ENCODE measurements at places on chromosomes 13 and 19. TPM values are rescaled to one million over a fixed set of nuclear protein-coding genes. Genes with fewer than 3 reads are reported as not detected.

ZNF417 gene
- total RNA-seq = 16.5 TPM

CNN1 gene
- not detected for total RNA-seq

SEMA6B gene
- not detected for total RNA-seq

F10 gene
- total RNA-seq = not detected

CLEC11A gene
- 0.93 TPM for total RNA-seq

ZNF675 gene
- 18.9 TPM for total RNA-seq

ZNF793 gene
- 0.88 TPM for total RNA-seq

CCNA1 gene
- 3.3 TPM for total RNA-seq

RUBCNL gene
- 2.3 TPM for total RNA-seq

GRK1 gene
- total RNA-seq = 0.05 TPM

NUDT15 gene
- 10.7 TPM for total RNA-seq

SGCG gene
- not detected for total RNA-seq

SULT2B1 gene
- 0.32 TPM for total RNA-seq

SMAD9 gene
- not detected for total RNA-seq

SIX5 gene
- total RNA-seq = 2.4 TPM

ZFP30 gene
- 11.6 TPM for total RNA-seq

GPR183 gene
- total RNA-seq = 14.5 TPM

SPACA4 gene
- not detected for total RNA-seq

ZNF256 gene
- 5.4 TPM for total RNA-seq

TNFAIP8L1 gene
- 23.5 TPM for total RNA-seq

S1PR4 gene
- 179 TPM for total RNA-seq

LMTK3 gene
- total RNA-seq = 4.5 TPM

ZNF132 gene
- 3.7 TPM for total RNA-seq

CLEC17A gene
- total RNA-seq = not detected

BRME1 gene
- total RNA-seq = 9.8 TPM

TNPO2 gene
- 86.1 TPM for total RNA-seq

TNNI3 gene
- total RNA-seq = 0.63 TPM

LILRB4 gene
- not detected for total RNA-seq

POU4F1 gene
- total RNA-seq = 0.46 TPM

IGFL2 gene
- not detected for total RNA-seq

KLK12 gene
- not detected for total RNA-seq

TJP3 gene
- 1.3 TPM for total RNA-seq

Measured in T-helper 1 cell treated with Interleukin-12 subunit alpha and Interleukin-12 subunit beta and Interleukin-4 antibody, amounts not matched to agents 30 ng/mL and 1 ng/mL, for 36 hours (primary cell).